ENCODE measurements at places on chromosomes 12 and 14.
A peak's percentile ranks its signal among the peaks of the same experiment; 100 is the strongest.

DNA sequence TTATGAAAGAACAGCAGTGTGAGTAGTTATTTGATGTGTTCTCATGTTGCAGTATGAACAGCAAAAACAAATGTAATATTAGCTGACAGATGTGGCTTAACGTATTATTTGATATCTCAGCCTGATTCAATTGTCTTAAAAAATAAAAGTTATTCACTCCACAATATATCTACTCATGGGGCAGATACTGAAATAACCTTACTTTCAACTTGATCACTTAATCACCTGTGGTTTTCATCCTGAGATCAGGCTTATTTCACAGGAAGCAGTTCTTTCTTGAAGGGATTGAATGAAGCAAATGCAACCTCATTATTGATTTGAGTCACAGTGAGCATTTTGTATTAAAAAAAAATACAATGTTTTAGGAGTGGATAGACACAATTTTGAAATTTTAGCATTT is 90.3 kb downstream of the AKAP6 start:
- DNase-seq: no peak

- DNase-seq: no peak
These were observed 68.7 kb upstream of the PTPRR start for GRCh38 chr12:70989232-70989631.

- no peak for DNase-seq
These were observed 26.3 kb downstream of the MLXIP start for GRCh38 chr12:122104844-122105243.

GRCh38 chr12:13197526-13198143 is 1.1 kb downstream of the EMP1 start:
- DNase-seq: peak; percentile 48

DNA sequence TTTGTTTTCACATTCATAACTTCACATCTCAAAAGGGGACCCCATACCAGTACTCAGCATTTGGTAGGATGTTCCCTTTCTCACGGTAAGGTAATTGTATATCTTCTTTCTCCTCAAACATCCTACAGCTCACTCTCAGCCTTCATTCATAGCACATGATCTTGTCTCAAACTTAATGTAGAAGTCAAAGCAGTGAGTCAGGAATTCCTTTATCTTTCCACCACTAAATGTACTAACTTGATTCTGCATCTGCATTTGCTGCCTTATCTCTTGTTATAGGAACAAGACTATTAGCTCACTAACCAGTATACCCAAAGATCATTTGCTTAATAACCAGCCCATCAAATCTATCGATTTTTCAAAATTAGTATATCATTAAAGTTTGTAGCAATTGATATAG is 22.9 kb downstream of the CPSF2 start:
- DNase-seq: peak; percentile 46

- no peak for DNase-seq
These were observed 10.4 kb downstream of the TRIM9 start for GRCh38 chr14:51084507-51084906.

DNA sequence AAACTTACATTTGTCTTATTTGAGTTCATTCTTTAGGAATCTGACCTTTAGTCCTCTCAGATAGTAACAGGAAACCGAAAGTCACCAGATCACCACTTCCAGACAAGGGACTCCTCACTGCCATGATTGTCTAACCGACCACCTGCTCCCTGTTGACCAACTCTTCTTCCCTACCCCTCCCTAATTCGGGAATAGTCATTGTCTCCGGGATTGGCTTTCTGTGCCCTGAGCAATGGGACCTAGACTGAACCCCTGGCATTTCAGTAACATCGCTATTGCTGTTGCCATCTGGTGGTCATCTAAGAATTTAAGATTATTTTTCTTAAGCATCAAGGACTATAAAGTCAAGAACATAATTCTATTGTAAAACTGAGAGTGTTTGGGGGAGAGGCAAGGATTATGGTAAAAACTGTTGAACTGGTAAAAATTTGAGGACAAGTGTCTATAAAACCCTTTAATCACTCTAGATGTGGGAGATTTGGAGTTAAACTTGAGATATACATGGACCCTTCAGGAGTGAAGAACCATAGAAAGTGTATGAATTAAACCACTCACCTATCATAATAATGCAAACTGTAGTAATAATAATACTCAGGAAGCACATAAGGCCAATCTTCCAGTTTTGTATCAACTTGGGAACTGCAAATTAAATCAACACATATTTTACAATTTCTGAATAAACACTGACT is 6.3 kb downstream of the CLEC2A start:
- DNase-seq: peak; percentile 55

GRCh38 chr12:132077322-132078100 is 66.6 kb downstream of the DDX51 start:
- DNase-seq: no peak

DNA sequence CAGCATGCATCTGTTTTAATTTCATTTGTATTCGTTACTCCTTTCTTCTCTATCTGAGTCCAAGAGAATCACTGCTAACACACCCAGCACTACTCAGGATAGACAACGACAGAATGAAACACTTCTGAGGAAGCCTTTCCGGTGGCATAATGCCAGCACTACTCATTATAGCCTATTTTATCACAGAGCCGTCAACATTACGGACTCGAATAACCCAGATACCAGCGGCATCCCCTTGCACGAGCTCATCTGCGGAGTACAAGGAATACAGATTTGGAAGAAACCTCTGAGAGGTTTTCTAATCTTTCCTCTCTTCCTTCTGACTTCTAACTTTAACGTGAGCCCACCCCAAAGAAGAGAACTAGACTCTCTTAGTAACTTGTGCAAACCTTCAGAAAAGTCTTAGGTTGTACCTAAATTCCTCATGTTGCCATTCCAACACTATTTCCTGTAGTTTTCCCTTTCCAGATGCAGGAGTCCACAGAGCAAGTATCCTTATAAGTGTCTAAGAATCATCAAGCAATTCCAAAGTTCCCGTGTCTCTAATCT is 248.1 kb downstream of the APAF1 start:
- DNase-seq: no peak

DNA sequence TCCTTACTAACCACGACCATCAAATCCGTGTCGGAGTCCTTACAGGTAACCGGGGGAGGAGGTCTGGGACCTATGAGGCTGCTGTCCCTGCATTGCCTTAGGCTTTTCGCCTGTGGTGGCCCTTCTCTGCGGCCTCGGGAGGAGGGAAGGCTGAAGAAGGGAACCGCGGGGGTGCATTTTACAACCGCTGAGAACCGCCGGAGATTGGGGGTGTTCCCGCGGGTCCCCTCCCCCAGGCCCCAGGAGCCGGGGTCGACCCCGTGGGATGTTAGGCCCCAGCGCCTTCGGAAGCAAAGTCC is 549 bp downstream of the GPHN start:
- no peak for DNase-seq

DNA sequence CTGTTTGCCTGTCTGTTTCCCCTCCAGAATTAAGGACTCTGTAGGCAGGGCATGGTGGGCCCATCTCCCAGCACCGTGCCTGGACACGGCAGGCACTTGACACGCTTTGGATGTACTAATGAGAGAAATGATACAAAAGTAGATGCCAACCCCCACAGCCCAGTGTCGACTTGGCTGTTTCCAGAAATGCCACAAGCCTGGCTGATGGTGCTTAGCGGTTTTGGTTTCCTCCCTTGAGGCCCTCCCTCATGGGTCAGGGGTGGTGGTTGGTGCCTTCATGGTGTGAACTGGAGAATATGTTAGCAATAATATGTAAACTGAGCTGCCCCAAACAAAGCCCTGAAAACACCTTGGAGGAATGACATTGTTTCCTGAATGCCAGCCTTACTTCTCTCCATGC is 55.5 kb upstream of the ESRRB start:
- no peak for DNase-seq

Data from mesenchymal stem cell (in vitro differentiated cells and primary cell).